ENCODE measurements at places on chromosomes 3 and 15. TPM values are rescaled to one million over a fixed set of nuclear protein-coding genes. Genes with fewer than 3 reads are reported as not detected.

- DNase-seq = peak; percentile 40
Measured at GRCh38 chr15:35311615-35312014, 226.5 kb upstream of the NANOGP8 start.

DNA sequence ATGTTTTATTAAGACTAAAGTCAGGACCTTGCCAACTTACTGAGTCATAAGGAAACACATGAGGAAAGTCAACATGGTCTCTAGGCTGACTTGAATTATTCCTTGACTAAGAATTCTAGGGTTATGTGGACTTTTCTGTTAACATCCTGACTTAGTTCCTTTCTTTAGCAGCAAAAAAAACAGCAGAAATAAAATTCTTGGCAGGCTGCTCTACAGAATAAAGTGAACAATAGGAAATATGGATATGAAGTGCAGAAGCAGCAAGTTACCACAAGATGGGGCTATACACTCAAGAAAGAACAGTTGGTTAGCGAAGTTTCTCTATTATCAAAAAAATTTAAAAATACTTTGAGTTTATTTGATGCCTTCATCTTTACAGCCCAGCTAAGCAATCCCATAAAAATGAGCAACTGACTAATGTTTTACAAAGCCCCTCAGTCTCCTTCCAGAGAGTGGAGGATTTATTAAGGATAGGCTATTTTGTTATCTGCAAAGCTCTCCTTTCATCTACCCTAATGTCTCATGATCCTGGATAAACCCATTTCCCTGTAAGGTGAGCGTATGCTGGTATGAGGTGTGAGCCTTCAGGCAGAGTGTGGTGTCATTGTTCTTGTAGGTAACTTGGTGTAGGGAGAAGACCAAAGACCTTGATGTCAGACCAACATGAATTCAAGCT lies 23.1 kb upstream of the MCCC1 start:
- DNase-seq = peak; percentile 76

- no peak for DNase-seq
Measured at GRCh38 chr3:52233968-52234367, 5.0 kb downstream of the TWF2 start.

- DNase-seq = no peak
Measured at GRCh38 chr3:13025778-13026518, 47.3 kb downstream of the IQSEC1 start.

GRCh38 chr15:80174017-80174746 lies 21.4 kb downstream of the FAH start:
- no peak for DNase-seq

DNA sequence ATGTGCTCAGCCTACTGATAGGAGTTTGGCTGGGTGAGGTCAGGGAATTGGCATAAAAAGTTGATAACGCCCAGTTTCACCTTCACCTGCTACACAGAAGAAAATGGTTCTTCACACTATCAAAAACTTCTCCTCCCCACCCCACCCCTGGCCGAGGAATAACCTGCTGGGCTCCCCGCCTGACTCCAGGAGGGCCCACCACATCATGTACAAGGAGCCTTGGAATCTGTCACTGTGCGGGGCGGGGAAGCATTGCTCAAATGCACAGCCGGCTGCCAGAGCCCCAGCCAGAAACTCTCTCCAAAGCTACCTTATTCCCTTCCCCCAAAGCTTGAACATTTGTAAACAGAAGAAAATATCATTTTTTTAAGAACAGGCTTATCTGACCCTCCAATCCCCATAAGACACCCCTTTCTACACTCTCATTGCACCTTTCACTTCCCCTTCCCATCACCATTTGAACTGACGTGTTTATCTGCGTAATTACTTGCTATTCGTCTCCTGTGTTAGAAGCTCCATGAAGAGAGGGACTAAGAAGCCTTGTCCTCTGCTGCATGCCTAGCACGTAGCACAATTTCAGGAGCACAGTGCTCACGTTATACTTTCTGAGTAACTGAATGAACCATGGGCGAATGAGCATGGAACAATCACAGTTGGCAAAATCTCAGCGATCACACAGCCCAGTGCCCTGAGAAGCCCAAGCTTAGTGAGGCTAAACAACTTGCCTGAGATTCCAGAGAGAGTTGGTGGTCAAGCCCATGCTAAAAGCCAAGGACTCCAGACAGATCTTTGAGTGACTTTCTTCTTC lies 82.9 kb downstream of the HES1 start:
- no peak for DNase-seq

GRCh38 chr15:25268166-25268565 lies 170.7 kb downstream of the UBE3A start:
- no peak for DNase-seq

DNA sequence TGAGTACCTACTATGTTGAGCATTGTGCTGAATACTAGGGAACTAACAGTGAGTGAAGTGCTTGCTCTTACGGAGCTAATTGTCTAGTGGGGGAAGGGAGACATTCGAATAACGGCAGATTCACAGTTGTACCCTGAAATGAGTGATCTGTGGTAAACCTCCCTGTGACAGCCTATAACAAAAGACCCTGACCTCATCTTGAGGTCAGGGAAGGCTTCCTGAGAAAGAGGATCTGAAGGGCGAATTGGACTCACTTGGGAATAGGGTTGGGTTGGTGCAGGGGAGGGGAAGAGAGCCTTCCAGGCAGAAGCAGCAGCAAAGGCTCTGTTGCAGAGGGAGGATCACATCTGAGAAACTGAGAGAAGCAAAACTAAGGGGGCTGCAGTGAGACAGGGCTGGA lies 13.2 kb downstream of the HPS3 start:
- no peak for DNase-seq

DNA sequence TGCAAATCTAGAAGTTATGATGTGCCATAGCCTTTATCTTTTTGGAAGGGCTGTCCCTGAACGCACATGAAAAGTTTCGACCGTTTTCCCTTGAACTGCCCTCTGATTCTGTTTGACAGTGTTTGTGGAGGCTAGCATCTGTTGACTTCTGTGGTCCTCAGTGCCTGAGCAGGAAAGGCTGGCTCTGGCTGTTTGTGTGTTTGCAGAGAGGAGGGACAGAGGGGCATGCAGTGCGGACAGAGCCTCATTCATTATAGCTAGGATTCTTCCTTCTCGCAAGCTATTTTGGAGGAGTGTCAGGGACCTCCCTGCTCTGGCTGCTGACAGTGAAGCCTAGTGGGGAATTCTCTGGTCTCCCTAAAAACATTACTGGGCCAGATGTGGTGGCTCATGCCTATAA lies 64.5 kb downstream of the CDAN1 start:
- DNase-seq = no peak

- DNase-seq = no peak
Measured at GRCh38 chr3:45785605-45786150, 10.7 kb downstream of the SLC6A20 start.

DNA sequence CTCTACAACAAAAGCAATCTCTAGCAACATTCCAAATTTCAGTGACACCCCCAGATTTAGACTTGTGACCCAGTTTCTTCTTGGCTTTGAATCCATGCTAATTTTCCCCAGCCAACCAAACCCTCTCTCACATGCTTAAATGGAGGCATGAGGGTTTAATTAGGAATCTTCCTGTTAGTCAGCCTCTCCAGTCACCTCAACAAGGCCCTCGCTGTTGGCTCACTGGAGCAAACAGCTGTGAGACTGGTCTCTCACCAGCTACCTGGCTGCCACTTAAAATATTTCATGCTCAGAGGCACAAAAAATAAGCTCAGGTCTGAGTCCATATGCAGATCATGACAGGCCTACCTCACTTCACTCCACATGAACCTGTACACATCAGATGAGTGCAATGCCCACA lies 630.4 kb upstream of the ADAMTS9 start:
- DNase-seq = no peak

DNA sequence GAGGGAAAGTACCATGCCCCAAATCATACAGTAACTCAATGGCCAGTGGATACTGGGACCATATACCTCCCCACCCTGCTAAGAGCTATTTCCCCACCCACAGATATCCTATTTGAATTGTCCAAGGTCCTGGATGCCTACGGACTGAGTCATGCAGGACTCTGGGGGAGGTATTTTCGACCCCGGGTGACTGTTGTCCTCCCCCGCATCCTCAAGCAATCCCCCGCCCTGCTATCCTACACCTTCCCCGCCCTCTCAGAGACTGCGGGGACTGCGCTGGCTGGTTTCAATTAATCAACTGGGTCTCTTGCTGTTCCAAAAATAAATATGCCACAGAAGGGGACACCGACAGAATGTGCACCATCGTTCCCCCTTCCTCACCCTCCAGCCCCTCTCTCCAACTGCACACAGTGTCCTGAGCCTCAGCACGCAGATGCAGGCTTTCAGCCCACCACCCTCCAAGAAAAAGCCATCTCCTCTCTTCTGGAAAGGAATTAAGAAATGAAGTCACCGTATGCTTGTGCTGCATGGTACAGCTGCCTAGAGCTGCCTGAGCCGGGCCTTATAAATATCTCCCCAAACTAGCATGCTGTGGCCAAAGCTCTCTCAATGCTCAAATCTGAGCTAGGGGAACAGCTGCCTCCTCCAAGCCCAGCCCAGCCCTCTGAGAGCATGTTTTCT lies 8.1 kb downstream of the CAV3 start:
- DNase-seq = peak; percentile 46

- no peak for DNase-seq
Measured at GRCh38 chr15:60708684-60709083, 229.7 kb upstream of the ICE2 start.

GRCh38 chr15:61644550-61644949 lies 415.4 kb upstream of the RORA start:
- no peak for DNase-seq

- no peak for DNase-seq
Measured at GRCh38 chr15:99472416-99473145, 93.2 kb upstream of the MEF2A start.

GRCh38 chr3:88117683-88118082 lies 32.1 kb upstream of the C3orf38 start:
- DNase-seq = no peak

DNA sequence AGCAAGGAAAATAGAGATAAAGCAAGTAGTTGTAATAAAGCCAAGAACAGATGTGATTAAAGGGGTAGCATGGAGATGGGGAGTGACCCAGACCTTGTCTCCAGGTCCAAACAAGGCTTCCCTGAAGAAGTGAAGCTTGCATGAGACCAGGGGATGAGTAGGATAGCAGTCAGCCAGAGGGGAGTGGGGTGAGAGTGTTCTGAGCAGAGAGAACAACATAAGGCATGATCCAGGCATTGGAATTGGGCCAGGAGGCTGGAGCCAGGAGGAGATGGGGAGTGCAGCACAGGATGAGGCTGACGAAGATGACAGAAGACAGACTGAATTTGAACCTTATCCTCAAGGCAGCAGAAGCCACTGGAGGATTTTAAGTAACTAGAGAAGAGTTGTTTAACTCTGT lies 7.2 kb downstream of the TMOD2 start:
- peak; percentile 93 for DNase-seq

DNA sequence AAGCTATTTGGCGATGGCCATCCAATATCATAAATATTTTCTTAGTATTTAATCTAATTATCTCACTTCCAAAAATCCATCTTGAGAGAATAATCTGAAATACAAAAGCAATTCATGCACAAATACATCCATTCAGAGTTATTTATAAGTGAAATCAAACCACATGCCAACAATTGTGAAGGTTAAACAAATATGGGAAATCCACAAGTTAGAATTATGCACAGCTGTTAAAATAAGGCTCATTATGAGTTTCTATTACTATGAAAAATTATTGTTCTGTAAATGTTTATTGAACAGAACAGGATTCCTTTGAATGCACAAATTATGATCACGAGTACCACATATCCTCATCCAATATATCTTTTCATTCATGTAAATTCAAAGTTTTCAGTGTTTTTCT lies 267.7 kb downstream of the PLOD2 start:
- no peak for DNase-seq

GRCh38 chr3:79657076-79657475 lies 110.7 kb downstream of the ROBO1 start:
- no peak for DNase-seq

DNA sequence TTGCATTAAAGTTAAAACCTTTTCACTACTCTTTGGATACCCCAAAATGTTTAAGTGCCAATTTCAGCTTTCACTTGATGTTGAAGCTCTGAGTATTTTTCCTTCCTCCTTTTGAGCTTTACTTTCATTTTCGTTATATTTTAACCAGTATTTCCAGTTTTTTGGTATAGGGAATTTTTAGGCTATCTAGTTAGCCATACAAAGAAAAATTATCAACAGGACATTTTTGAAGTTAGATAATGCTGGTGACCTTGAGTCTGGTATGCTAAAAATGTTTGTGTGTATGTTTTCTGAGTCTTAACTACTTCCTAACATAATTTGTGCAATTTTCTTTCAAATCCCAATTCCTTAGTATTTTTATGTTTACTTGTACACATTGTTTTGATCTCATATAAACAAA lies 284.8 kb downstream of the OTOL1 start:
- no peak for DNase-seq

DNA sequence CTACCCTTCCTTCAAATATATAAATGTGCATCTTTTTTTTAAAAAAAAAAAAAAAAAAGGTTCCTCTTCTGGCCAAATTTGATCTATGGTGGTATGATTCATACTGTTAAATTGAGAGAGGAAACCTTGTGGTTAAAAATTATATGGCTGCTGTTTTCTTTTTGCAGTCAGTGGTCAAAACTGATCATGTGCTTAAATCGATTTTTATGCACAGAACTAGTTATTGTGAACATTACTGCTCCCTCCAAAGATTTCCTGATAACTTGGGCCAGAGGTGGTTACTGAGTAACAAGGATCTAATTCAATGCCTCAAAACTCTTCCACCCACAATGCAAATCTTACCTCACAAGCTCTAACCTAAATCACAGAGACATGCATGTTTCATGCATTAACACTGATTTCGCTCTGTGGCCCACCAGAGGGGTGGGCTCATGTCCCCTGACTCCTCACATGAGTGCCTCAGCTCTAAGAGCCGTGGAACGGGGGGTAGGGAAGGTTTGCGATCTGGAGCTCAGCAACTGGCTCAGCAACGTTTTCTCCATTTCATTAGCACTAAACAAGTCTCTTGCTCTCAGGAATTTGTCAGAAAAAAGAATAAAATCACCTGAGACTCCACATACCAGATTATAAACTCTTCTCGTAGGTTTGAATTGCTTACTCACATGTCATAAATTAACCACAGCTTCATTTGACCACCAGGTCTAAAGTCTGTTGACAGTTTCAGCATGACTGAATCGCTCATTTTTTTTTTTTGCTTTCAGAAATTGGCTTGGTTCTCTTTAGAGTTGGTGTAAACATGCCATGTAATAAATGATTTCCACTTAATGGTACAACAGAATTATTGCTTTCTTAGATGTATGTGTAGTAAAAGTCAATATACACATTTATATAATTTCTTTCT lies 280.4 kb downstream of the CD47 start:
- DNase-seq = no peak

Gene EAF2
- total RNA-seq = 14.2 TPM

Gene SPINK8
- total RNA-seq = not detected

Gene FILIP1L
- total RNA-seq = 189 TPM

Gene PRSS50
- total RNA-seq = not detected

Gene ATP8B4
- total RNA-seq = 39.5 TPM

All from umbilical cord (tissue), 2 donors.